ENCODE measurements at places on chromosomes 12 and 14. TPM values are rescaled to one million over a fixed set of nuclear protein-coding genes. Genes with fewer than 3 reads are reported as not detected.

DNA sequence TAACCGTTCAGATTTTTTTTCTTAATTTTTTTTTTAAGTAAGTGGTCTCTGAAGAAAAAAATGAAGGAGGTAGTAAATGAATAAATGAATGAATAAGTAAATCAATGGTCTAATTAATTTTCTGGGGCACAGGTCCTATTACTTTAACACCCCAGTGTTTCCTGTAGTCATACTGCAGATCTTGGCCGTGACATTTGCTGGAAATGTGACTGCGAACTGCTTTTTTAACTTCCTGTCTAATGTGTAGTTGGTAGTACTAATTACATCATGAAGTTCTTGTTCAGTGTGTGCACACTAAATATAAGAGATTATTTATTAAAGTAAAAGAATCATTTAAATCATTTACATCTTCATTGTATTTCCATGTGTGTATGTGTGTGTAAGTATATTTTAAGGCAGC, 45.4 kb downstream of the AEBP2 start:
- DNase-seq: no peak

DNA sequence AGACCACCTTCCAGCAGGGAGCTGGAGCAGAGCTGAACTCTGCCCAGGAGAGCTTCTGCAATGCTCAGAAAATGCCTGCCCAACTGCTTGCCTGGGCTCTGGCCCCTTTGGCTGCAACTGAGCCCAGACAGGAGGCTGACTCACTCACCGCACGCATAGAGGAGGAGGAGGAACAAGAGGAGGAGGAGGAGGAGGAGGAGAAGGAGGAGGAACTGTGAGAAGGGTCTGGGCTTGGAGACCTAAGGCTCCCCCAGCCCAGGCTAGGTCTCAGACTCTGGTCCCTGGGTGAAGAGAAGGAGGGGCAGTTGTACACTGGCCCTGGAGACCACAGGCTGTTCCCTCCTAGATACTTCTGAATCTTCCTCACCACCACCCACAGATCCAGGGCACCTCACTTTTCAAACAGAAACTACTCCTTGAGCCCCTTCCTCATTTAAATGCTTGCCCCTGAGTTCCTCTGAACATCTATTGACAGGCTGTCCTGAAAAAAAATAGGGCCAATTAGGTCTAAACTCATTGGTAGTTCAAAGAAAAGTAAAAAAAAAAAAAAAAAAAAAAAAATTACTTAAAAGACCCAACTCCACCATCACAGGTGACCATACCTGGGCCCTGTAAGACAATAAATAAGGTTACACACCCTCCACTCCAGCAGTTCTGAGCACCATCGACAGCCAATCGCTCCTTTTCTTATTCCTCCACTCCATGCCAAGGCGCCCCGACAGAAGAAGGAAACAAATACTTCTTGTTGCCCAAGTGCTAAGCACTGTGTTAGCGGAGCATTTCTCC, 674 bp downstream of the VDR start:
- DNase-seq: no peak

Gene CCND2
- polyA plus RNA-seq: 85.3 TPM

DNA sequence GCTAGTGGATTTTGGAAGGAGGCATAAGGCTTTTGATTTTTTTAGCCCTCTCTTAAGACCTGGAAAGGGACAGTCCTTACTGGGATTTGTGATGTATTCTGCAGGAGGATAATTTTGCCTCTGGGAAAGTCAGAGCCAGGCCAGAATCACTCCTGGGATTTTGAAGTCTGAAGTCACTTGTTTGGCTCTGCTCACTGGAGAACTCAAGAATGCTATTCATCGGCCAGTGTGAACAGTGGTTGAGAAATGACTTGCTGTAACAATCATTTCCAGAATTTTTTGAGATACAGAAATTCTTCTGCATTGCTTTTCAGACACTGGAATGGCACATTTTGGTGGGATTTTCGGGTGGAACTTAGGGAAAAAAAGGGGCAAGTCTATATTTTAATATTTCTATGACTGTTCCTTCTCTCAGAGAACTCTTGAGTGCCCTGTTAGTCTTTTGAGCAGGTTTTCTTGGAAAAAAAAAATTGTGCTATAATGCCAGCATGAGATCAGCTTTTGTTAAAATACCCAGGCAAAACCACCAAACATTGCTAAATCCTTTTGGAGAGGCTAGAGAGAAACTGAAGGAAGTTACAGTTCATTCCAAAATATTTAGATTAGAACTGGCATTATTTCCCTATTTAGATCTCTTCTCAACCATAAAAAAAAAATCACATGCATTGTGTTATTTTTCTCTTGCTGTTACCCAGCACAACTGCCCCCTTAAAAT, 26.1 kb upstream of the BHLHE41 start:
- DNase-seq: peak; percentile 26

GRCh38 chr14:61911574-61911973, 149.4 kb downstream of the SNAPC1 start:
- no peak for DNase-seq

Gene IAPP
- not detected for polyA plus RNA-seq

Gene FOXG1
- not detected for polyA plus RNA-seq

DNA sequence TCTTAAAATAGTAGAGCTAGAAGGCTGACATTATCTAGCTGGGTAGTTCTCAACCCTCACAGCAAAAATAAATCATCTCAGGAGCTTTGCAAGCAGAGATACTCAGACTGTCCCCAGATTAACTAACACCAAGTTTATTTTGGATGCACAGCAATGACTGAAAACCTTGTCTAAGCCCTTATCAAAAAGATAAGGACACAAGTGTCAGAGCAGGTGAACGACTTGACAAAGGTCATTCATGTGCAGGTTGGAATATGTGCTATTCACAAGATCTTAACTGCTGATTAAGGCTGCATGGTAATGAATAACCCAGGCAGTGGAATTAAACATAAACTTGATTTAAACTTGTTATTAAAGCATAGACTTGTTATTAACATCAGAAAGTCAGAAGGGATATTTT, 246.6 kb downstream of the BTG1 start:
- DNase-seq: no peak

GRCh38 chr14:93891756-93892504, 35.2 kb upstream of the FAM181A start:
- DNase-seq: no peak

GRCh38 chr14:92430686-92431085, 82.9 kb upstream of the RIN3 start:
- no peak for DNase-seq

DNA sequence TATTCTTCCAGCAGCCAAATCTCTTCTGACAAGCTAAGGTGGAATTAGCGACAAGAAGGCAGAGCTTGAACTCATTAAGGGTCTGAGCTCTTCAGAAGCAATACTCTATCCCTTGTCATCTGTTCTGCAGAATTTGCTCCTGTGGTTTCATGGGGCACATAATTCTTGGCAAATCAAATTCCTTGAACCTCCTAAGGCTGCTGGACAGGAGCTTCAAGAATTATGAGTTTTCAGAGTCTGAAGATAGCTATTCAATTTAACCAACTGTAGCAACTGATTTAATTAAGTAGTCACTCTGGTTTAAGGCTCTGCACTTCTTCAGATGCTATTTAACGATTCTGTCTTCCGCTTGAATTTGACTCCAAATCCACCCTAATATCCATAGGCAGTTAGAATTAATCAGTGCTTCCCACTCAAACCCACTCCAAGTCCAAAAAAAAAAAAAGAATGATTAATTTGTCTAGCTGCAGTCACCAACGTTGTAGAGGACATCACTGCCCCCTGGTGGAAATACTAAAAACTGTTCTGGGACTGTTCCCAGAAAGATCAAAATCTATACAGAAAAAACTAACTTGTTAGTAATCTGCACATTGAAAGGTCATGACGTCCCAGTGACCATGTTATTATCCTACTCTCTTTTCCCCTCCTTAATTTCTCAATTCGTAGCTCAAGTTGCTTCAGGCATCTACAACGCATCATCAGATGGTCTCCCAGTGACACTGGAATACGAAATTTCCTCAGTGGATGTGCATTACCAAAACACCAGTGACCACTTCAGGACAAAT, 169.9 kb downstream of the KIF21A start:
- DNase-seq: peak; percentile 44

- DNase-seq: no peak
Observed at GRCh38 chr14:61616524-61617185, 78.7 kb upstream of the HIF1A start.

GRCh38 chr12:124804011-124804621, 59.5 kb downstream of the SCARB1 start:
- DNase-seq: peak; percentile 45

DNA sequence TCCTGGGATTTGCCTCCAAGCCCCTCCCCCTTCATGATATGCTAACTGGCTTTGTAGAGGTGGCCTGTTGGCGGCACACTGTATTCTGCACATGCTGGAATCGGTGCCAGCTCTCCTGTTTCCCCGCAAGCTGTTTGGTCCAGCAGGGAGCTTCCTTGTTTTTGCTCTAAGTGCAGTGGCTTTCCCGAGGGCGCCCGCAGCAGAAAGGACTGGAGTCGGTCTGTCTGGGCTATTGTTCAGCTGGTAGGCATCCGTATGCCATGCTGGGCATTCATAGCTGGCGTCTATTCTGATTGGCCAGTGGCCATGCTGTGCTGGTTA, 88.9 kb upstream of the MED13L start:
- no peak for DNase-seq

DNA sequence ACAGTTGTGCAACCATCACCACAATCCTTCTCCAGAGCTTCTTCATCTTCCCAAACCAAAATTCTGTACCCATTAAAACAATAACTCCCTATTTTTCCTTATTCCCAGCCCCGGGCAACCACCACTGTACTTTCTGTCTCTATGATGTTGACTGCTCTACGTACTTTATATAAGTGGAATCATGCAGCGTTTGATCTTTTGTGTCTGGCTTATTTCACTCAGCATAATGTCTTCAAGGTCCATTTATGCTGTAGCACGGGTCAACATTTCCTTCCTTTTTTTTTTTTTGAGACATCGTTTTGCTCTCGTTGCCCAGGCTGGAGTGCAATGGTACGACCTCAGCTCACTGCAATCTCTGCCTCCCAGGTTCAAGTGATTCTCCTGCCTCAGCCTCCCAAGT, 162.7 kb upstream of the GSC start:
- DNase-seq: no peak

GRCh38 chr12:116346741-116347140, 69.2 kb upstream of the MED13L start:
- DNase-seq: no peak

Gene DPY19L2
- 11.2 TPM for polyA plus RNA-seq

Gene EXD2
- polyA plus RNA-seq: 16.2 TPM

DNA sequence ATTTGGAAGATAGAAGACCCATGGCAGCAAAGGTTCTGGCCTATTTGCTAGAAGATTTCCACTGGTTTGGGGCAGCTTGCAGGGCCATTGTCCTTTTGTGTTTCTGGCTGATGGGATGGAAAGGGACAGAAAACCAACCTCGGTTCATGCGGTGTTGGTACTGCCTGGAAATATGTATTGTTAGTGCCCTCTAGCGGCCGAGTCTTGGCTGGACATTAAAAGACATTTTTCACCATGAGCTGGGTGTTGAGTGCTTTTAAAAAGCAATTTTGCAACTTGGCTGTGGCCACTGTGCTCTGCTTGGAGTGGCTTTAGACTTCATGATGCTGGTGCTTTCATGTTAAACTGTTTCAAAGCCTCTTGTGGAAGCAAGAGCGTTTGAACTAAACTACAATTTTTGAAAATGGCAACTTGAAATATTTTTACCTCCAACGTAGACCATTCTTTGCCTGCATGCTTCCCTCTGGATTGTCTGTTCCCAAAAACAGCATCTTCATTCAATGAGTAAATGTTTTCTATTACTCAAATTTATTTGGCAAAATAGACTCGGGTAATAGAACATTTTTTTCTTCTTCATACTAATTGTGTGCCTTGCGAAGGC, 102.7 kb upstream of the TBX5 start:
- DNase-seq: peak; percentile 73

Gene CNTN1
- 28.7 TPM for polyA plus RNA-seq

Gene AHNAK2
- 31.8 TPM for polyA plus RNA-seq

All from hindlimb muscle (tissue), 1 donor.